NCI-H1105 (cell line): ENCODE measurements at places on chromosomes 12 and 14.

DNA sequence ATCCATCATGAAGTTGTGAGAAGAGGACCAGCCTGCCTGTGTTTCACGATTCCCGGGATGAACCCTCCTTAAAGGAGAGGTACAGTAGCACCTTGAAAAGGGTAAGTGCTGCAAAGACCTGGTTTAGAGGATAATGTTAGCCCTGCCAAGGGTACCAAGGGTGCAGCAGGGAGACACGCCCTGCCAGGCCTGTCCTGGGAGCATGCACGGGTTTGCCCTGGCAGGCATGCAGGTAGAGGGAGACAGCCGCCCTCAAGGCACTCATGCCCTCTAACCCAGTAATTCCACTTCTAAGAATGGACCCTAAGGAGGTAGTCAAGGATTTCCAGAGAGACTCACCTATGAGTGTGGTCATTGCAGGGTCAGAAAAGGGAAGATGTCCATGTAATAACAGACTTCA is 65.0 kb downstream of the DIO3 start:
- no peak for DNase-seq

DNA sequence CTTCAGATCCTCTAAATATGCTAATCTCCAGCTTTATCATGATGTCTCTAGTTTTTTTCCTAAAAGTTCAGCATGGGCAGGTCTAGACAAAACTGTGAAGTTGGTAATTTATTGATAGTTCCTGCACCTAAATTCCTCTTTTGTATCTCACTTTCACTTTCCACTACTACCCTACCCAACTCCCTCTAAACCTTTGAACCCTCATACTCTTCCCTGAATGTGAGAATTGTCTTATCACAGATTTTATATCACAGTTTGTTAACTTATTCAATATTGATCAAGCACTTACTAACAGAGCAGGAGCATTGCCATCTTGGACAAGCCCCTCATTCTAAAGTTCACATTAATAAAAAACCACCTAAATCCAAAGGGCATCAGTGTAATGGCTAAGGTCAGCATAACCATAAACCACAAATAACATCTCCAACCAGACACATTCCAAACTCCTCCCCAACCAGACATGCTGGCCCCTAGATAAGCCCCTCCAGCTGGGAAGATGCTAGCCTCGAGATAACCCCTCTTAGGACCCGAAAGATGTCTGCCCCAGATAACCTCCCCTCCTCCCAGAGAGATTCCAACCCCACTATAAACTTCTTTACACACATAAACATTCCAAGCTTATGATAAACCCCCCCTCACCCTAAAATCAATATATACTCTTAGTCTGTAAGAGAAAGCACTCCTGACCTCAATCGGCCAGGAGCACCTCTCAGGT is 78.7 kb downstream of the FSCB start:
- no peak for DNase-seq

DNA sequence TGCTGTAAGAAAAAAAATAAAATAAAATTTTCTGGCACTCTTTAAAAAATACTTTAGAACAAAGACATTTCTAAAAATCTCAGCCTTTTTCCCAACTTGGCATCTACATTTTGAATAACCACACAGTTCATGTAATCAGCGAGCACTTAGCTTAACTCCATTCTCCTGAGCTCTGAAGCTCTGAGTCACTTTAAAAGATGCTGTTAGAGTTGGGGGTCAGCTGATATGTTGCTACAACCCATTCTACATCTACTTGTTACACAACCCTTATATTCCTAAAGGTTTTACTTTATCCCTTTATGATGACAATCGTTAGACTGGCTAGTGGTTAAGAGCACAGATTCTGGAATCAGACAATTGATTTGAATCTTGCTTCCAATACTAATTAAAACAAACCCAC is 48.3 kb downstream of the SLC41A2 start:
- no peak for DNase-seq

DNA sequence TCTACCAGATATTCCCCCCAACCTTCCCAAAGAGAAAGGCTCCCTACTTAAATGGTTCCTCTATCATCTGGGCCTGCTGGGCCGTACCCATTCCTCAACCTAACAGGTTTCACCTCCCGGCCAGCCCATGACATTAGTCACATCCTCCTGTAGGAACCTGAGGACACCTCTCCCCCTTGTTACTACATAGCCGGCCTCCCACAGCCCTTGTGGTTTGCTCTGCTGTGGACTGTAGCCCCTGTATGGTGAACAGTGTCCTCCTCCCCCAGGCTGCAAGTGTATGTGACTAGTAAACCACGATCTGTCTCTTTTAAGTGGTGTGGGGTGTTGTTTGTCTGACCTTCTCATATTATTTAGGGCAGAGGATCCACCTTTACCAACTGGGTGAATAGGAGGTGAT is 371.7 kb downstream of the RGS6 start:
- DNase-seq: no peak

GRCh38 chr12:32773691-32774090 is 18.0 kb upstream of the YARS2 start:
- no peak for DNase-seq

GRCh38 chr12:120719496-120720233 is 6.0 kb upstream of the ACADS start:
- DNase-seq: no peak

GRCh38 chr14:31457665-31458659 is 656 bp upstream of the DTD2 start:
- DNase-seq: no peak

DNA sequence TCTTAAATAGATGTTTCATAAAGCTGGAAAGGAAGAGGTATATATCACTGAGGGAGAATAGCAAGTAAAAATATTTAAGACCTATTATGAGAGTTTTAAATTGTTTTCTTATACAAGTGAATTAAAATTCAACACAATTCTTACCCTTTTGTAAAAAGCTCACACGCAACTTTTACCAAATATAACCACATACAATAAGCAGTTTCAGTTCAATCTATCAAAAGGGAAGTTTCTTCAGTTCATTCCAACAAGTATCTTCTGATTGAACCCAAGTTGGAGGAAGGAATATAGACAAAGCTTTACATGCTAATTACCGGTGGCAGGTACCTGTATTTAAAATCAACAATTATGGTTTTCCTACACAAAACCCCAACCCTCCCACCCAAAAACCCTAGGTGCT is 41.1 kb downstream of the GTF2A1 start:
- DNase-seq: no peak

- no peak for DNase-seq
These were observed 145.6 kb upstream of the SLCO1B1 start for GRCh38 chr12:20985399-20985798.

GRCh38 chr12:57735198-57735855 is 3.2 kb downstream of the AGAP2 start:
- DNase-seq: peak; percentile 14

GRCh38 chr14:25252793-25253192 is 202.8 kb upstream of the STXBP6 start:
- no peak for DNase-seq

GRCh38 chr12:54376596-54376995 is 7.9 kb downstream of the ZNF385A start:
- no peak for DNase-seq

DNA sequence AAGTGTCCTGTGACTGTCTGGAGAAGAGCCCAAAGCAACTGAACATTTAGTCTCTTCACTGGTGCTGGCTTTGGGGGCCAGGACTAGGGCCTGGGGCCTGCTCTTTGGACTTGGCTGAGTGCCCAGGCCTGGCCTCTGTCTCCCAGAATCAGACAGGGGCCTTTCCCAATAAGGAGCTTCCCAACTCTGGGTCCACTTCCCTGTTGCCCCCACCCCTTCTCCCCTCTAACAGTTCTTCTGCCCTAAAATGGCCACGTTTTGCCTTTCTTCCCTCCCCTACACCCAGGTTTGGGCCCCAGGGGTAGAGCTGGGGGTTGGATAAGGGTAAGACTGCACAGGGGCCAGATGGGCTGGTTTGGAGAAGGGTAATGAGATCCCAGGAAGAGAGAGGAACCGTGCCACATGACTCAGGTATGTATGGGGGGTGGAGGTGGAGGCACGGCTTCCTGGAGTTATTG is 10.0 kb upstream of the ITGA5 start:
- no peak for DNase-seq

GRCh38 chr12:39937119-39937518 is 168.8 kb downstream of the SLC2A13 start:
- no peak for DNase-seq

- no peak for DNase-seq
These were observed 83.7 kb downstream of the TMEM30B start for GRCh38 chr14:61197416-61197815.

- no peak for DNase-seq
These were observed 10.0 kb downstream of the ANKRD9 start for GRCh38 chr14:102499401-102500157.

DNA sequence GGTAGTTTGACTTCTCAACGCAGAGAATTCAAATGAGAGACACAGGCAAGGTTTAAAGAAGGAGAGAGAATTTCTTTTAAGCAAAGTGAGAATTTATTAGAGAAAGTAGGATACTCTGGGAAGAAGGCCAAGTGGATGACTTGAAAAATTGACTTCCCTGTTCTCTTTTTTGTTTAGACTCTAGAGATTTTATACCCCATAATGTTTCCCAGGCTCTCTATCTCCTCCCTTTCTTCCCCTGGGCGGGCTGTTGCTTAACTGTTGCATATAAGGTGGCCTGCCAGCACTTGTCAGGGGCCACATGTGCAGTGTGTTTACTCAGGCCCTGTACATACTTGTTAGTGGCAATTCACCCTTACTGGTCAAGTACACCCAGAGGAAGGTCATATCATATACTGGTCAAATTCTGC is 403.7 kb downstream of the SLC6A15 start:
- DNase-seq: no peak

GRCh38 chr12:133226690-133227089 is 9.0 kb downstream of the ANHX start:
- no peak for DNase-seq
